ENCODE measurements at places on chromosomes 2 and 18.
A peak's percentile ranks its signal among the peaks of the same experiment; 100 is the strongest.

DNA sequence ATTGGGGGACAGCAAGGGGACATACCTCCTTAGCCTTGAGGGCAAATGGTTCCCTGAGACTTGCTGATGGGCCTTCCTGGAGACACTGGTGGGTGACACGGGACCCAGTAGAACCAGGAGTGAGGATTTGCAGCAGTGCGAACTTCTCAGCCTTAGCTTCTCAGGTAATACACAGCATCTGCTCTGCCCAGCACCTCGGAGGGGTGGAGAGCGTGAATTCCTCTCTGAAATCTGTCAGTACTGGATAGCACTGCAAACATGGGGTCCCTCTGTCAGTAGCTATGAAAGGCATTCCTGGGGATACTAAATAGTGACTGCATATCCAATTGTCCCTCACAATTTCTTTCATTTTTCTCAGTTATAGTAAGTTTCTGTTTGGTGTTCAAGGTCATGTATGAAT, 151.7 kb downstream of the GBX2 start:
- DNase-seq, result no peak

DNA sequence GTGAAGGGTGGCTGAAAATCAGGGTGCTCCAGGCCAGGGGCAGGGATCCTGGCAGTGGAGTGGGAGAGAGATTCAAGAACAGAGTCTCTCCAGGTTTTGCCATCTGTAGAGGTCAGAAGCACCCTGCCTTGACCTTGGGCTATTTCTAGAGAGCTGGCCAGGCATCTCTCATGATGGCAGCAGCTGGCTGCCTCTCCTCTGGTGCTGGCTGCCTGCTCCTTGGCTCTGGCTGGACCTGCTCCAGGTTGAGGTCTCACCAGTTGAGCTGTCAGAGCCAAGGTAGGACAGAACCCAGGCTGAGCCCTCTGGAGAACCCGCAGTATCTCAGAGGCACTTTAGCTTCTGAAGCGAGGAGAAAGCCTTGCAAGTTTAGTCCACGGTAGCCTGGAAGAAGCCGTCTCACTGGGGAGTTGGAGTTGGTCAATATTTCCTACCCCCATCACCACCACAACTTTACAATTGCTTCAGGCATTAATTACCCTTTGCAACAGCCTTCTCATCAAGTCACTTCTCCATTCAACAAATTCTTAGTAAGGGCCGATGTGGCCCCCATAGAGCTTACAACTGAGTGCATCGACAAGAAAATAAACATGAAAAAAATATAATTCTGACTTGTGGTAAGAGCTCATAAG, 25.6 kb downstream of the GNLY start:
- DNase-seq, result no peak

DNA sequence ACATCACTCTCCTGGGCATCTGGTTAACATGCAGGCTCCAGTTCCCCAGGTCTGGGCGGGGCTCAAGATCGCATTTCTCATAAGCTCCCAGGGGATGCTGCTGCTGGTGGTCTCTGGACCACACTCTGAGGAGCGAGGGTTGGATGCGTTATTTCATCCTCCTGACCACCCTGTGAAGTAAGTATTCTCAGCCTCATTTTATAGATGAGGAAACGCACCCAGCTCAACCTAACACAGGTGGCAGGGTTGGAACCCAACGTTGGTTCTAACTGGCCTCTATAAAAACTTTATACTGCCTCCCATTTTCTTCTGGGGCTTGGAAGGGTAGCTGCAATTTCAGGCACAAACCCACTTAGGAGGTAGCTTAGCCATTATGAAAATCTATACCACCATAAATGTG, 120.5 kb downstream of the FAM210A start:
- DNase-seq, result no peak

DNA sequence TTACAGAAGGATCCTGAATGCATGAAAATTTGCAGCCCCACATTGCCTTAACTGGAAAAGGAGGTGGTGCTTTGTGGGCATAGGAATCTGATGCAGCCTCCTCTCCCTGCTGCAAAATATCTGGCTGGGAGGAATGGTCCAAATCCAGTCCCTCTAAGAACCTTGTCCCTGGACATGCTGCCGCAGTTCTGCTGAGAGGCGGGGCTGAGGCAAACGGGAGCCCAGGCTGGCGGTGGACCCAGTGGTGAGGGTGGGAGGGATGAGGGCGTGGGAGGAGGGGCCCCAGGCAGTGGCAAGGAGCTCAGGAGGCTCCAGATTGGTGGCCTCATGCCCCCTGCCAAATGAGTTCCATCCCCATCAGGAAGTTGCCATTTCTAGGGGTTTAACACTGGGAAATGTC, 36.2 kb downstream of the ZAP70 start:
- DNase-seq, result no peak

DNA sequence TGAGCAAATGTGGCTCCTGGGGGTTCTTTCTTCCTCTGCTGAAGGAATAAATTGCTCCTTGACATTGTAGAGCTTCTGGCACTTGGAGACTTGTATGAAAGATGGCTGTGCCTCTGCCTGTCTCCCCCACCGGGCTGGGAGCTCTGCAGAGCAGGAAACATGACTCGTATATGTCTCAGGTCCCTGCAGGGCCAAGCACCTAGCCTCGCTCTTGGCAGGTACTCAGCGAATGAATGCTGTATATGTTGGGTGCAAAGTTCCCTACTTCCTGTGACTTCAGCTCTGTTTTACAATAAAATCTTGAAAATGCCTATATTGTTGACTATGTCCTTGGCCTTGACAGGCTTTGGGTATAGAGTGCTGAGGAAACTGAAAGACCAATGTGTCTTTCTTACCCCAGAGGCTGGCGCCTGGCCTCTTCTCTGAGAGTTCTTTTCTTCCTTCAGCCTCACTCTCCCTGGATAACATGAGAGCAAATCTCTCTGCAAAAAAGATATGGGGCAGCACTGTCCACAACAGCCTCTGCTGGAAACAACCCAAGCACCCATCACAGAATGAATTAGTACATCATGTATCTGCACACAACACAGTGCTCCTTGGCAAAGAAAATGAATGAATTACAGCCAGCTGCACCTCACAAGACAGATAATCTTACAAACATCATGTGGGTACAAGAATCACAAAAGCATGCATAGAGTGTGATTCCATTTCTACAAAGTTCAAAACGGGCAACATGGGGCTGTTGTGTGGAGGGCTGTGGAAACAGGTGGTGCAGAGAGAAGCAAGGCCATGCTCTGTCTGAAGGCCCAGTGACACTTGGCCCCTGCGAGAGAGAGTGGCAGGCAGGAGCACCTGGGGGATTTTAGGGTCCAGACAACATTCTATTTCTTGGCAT, 6.6 kb downstream of the IL1RN start:
- peak; percentile 52 for DNase-seq

DNA sequence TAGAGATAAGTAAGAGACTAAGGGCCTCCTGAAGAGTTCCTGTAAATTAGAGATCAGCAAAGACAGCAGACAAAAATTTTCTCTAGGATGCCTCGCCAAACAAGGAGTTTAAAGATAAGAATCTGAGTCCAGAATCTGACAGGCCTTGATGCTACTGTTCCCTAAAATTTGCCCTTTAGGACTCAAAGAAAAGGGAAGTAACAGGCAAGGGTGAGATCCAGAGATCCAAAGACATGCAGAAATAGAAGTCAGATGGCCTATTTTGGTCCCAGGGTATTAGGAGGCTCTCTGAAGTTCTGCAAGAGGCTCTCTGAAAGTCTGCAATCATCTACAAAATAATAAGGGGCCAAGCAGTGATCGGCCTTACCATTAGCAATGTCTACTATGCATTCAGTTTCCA, 33.0 kb downstream of the GALNT5 start:
- DNase-seq, result no peak

DNA sequence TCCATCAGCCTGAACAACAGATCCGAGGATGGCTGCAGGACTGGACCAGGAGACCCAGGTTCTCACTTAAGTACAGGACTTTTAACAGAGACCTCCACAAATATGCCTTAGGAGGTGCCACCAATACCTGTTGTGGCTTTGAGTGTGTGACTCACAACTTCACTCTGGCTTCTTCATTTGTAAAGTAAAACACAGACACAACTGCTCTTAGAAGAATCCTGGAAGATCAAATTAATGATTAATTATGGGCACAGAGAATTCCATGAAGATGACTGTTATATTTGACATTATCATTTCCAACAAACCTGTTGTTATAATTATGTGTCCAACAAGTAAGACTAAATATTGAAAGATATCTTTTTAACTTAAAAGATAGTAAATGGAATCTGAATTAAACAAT, 481.4 kb upstream of the KLHL29 start:
- DNase-seq, result no peak

DNA sequence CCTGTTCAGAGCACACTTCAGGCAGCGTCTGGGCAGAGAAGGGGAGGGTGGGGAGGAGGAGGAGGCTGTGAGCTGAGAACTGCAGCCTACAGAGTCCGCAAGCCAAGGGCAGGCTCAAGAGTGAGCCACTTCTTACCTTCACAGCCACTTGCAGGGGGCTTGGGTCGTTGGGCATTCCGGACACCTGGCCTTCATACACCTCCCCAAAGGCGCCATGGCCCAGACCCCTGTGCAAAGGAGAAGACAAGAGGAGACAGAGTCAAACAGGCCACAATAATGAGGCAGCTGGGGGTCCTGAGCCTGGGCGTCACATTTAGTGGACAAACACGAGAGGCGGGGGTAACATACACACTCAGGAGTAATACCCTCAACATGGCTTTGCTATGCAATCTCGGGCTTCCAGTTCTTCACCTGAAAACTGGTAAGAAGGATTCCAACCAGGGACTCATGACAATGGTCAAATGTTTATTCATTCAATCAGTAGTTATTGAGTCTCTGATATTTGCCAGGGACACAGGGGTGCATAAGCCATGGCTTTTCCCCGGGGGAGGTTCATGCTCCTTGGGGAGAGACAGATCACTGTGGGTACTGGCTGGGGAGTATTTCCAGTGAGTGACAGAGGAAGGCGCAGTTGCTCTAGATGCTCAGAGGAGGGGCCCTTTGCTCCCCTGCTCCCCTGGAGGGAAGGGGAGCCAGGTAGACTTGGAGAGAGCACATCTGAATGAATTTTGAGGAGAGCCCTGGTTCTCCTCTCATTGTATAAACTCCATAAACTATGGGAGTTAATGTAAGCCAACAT, 107.4 kb downstream of the CLIP4 start:
- no peak for DNase-seq

- DNase-seq, result no peak
Measured at GRCh38 chr2:27830656-27831055, 59.1 kb downstream of the MRPL33 start.

DNA sequence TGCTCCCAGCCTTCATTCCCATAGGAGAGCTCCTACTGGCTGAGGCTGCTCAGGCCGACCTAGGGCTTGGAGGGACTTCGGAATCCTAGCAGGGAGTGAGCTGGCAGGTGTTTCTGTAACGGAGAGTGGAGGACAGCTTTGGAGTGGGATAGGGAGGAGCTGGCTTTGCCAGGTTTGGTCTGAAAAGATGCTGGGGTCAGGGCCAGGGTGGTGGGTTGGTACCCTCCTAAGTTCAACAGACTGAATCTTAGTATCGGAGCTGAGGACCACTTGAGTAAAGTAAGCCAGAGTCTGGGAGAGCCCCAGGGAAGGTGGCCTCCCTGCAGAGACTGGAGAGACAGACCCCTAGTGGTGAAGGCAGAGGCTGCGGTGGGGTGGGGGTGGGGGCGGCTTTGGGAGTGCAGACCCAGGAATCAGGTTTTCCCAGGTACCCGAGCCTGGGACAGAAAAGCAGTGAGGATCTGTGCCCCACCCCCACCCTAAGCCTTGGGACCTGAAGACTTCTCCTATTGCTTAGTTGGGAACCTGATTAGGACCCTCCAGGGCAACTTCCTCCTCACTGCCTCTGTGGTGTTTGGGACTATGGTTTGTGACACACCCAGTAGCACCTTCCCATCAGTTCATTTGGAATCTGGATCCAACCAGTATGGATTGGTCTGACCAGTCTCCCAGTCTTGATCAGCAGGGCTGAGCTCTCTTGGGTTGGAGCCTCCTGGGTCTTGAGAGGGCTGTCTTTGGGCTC, 3.0 kb downstream of the CNNM4 start:
- DNase-seq, result no peak

- no peak for DNase-seq
Measured at GRCh38 chr2:196409376-196409775, 230.1 kb upstream of the CCDC150 start.

GRCh38 chr2:69279211-69279610, 107.8 kb downstream of the GFPT1 start:
- DNase-seq, result no peak

GRCh38 chr18:48292229-48292628, 117.0 kb downstream of the ZBTB7C start:
- DNase-seq, result peak; percentile 21

DNA sequence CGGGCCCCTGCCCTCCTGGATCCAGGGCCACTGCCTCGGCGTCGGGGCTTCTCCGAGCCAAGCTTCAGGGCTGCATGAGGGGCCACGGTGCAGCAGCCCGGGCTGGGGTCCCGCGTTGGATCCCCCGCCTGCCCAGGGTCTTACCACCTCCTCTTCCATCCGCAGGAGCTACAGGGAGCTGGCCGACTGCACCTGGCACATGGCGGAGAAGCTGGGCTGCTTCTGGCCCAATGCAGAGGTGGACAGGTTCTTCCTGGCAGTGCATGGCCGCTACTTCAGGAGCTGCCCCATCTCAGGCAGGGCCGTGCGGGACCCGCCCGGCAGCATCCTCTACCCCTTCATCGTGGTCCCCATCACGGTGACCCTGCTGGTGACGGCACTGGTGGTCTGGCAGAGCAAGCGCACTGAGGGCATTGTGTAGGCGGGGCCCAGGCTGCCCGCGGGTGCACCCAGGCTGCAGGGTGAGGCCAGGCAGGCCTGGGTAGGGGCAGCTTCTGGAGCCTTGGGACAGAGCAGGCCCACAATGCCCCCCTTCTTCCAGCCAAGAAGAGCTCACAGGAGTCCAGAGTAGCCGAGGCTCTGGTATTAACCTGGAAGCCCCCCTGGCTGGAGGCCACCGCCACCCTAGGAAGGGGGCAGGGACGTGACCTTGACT, 52.1 kb downstream of the RAMP1 start:
- no peak for DNase-seq

GRCh38 chr18:42486271-42486670, 531.2 kb downstream of the PIK3C3 start:
- no peak for DNase-seq

DNA sequence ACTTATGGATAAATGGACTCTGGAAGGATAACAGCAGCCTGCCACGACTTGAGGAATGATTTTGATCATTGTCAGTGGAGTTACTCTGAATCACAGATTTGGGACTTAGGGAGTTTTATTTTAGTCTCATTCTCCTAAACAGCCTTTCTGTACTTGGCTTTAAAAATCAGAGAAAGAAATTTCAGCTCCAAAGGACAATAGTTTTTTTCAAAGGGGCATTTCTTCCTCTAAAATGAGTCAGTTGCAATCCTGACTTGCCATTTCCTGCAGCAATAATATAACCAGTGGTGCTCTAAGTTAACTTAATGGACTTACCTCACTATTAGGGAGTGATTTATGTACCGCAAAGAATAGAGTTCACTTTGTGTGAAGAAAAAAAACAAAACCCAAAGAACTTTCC, 35.1 kb upstream of the MTX2 start:
- DNase-seq, result no peak

DNA sequence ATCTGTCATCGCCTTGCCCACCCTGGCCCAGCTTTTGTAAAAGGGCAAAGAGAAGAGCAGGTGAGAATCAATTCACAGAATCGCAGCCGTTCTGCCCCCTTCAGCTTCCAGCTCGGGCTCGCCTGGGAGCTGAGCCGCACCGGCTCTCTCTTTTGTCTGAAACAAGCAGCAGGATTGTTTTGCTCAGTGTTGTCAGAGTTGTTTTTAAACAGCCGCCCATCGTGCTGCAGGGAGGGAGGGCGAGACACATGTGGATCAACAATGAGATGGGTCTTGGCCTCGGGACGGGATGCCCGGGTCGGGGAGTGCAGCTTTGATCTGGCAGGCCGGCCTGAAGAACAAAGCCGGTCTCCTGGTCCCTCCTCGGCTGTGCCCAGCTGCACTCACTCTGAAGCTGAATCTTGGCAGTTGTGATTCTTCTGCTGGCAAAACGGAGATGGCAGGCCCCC, 39.7 kb upstream of the HDAC4 start:
- no peak for DNase-seq

- DNase-seq, result no peak
Measured at GRCh38 chr2:85748039-85748734, 5.6 kb upstream of the ATOH8 start.

All from inflammatory macrophage treated with lipopolysaccharide for 4 hours (primary cell).